ENCODE measurements at places on chromosomes 5 and 9.

DNA sequence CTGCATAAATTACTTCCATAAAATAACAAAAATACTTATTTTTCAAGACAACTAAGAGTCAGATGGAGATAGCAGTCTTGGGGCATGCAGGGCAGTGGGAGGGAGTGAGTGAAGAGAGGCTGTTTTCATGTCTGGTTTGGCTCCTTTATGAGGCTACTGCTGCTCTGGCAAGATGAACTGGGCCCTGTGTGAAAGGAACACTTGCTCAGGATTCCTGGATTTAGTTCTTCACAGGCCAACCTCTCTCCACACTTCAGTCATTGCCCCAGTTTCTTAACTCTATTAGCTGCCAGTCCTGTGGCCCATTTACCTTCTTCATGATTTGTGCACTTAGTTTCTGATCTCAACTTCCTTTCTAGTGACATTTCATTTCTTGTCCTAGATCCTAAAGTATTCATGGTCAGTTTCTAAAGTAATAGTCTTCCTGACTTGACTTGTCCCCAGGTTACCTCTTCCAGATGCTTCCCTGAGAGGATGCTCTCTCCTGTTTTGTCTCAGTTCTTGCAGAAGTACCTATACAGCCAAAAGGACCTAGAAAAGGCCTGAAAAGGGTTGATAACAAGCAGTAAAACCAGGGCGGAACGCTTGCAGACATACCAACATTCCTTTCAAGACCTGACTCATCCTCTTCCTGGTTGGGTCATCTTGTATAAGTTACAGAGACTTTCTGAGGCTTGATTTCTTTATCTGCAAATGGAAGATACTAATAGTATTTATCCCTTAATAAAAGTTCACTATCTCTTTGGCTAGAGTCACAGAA, 77.0 kb upstream of the ZFAND5 start:
- no peak for DNase-seq

DNA sequence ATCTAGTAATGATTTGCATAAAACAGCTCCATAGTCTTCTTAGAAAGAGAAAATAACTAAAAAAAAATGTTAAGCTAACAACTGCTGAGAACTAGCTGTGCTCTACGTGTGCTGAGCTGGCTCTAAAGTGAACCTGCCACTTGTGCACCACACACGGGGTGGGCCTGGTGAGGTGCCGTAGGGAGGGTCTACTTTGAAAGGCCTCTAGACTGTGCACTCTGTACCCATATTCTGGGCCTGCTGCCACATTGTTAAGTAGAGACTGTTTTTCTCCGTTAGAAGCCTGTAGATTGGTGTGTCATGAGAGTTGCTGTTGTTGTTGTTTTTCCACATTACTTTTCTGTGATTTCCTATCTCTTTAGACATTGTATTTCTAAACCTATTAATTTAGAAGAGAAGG, 93.9 kb downstream of the CD180 start:
- DNase-seq = no peak

- no peak for DNase-seq
These were observed 95.4 kb upstream of the MINAR2 start for GRCh38 chr5:129652349-129653056.

DNA sequence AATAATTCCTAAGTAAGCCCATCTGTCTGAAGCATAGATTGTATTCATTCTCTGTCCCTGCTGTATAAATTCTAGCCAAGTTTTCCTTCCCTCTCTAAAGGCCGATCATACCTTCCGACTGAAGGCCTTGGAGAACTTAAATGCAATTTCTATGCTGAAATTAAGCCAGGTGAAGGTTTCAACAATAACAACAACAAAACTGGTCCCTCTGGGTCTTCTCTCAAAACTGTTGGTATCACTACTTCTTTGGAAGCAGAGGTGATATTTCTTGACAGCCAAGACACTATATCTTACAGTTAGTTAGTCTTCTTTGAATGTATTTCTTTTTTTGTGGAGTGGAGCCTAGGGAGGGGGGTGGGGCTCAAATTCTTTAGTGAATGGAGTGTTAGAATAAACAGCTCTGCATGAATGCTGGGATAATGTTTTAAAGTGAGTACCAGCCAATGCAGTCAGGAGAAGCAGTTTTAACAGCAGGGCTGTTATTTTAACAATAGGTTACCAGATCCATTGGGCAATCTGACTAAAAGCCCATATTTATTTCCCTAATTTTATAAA, 508.9 kb downstream of the EBF1 start:
- DNase-seq = no peak

DNA sequence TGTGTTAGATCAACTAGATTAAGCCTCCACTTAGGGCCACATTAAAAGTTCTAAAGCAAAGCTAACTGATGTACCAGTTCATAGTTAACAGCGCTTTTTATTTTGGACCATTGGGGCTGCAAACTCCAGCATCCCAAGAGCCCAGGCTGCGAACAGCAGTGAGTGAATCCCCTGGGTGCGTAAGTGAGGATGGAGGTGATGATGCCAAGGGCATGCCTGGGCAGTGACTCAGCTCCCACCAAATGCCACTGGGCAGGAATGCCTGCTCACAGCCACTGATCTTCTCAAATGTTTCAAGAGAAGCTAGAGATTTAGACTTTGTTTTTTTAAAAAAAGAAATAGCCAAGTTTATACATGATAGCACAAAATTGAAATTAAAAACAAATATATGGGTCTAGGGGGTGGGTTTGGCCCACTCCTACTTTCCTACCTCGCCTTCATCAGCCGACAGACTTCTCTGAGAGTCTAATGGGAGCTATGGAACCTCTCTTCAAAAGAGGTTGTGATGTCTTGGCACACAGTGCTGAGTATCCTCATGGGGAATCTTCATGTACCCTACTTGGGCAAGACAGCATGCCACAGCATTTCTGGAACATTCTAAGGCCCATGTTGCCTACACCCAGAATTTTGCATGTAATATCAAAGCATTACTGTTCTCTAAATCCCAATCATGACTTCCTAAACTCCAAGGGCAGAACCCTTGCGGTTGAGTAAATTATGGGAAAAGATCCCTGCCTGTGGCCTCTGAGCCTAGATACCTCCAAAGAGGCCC, 398.1 kb downstream of the EBF1 start:
- no peak for DNase-seq

GRCh38 chr9:14188538-14188937, 125.4 kb downstream of the NFIB start:
- DNase-seq = no peak
